ENCODE measurements at places on chromosomes 12 and 14. TPM values are rescaled to one million over a fixed set of nuclear protein-coding genes. Genes with fewer than 3 reads are reported as not detected.

The NTN4 gene
- 59.8 TPM for total RNA-seq

The SLC6A12 gene
- total RNA-seq = 1.0 TPM

The RPGRIP1 gene
- total RNA-seq = 0.54 TPM

The TAC3 gene
- not detected for total RNA-seq

The MYF6 gene
- total RNA-seq = not detected

The CHGA gene
- total RNA-seq = 0.91 TPM

The RHEBL1 gene
- 6.4 TPM for total RNA-seq

The FAM181A gene
- total RNA-seq = not detected

The APOF gene
- total RNA-seq = not detected

The FCF1 gene
- total RNA-seq = 58.9 TPM

The SERPINA5 gene
- total RNA-seq = not detected

The COQ6 gene
- 26.8 TPM for total RNA-seq

The TC2N gene
- total RNA-seq = 0.57 TPM

The KRT71 gene
- total RNA-seq = not detected

The OAS2 gene
- total RNA-seq = 0.25 TPM

The C12orf42 gene
- not detected for total RNA-seq

The CMTM5 gene
- not detected for total RNA-seq

The TMEM63C gene
- total RNA-seq = 0.77 TPM

The MANSC1 gene
- total RNA-seq = 3.8 TPM

The TMEM229B gene
- 0.24 TPM for total RNA-seq

The GUCY2C gene
- 0.06 TPM for total RNA-seq

The KCNJ8 gene
- total RNA-seq = 0.26 TPM

The PLXNC1 gene
- total RNA-seq = 0.07 TPM

The DPY19L2 gene
- 1.7 TPM for total RNA-seq

The CCDC197 gene
- total RNA-seq = not detected

The EFCAB11 gene
- 13.3 TPM for total RNA-seq

The CLEC14A gene
- total RNA-seq = not detected

The SLC6A13 gene
- total RNA-seq = 0.22 TPM

The PLEKHG7 gene
- total RNA-seq = not detected

The RNASE7 gene
- not detected for total RNA-seq

The MYRFL gene
- not detected for total RNA-seq

The COCH gene
- 26.6 TPM for total RNA-seq

The ACOT6 gene
- total RNA-seq = not detected

The SRRM4 gene
- not detected for total RNA-seq

Measured in A549 treated with DMSO at 1 μM for 4 hours (cell line).